ENCODE measurements at places on chromosomes 4 and X. TPM values are rescaled to one million over a fixed set of nuclear protein-coding genes. Genes with fewer than 3 reads are reported as not detected.

DNA sequence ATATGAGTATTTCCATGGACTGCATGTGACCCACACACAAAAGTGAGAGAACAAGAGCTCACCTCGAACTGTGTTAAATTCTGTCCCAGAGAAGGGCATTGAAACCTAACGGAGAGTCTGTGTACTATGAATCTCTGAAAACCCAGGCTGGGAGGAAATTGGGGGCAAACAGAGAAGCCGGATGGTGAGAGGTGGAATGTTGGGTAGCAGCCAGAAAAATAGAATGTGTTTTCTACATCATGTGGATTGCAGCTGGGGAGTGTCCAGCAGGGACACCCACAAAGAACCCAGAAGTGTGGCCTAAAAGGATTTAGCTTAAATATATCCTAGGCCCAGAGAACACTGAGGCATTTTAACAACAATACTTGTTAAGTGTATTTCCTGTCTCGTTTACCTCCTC, 38.6 kb downstream of the MND1 start:
- no peaks in the 10 kb centered on the region for H3K27me3 ChIP-seq
- H3K36me3 ChIP-seq, result no peaks in the 10 kb centered on the region
- no peak overlapping the region for H3K4me3 ChIP-seq
- no peaks in the 10 kb centered on the region for H3K4me1 ChIP-seq
- no peak overlapping the region for H3K27ac ChIP-seq

DNA sequence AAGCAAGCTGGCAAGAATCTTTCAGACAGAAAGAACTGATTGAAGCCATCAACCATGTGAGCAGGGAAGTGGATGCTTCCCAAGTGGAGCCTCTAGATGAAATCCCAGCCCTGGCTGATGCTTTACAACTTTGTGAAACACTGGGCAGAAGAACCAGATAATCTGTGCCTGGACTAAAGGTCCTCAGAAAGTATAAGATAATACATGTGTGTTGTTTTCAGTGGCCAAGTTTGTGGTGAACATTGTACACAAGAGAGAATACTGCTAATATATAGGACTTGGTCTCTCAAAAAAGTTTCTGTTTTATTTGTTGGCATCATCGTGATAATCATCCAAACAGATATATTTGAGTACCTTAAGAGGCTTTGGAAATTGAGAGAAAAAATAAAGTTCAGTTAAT, 1367.8 kb upstream of the IGFBP7 start:
- no peaks in the 10 kb centered on the region for H3K27me3 ChIP-seq
- H3K4me3 ChIP-seq, result no peak overlapping the region
- DNase-seq, result no peak
- no peaks in the 10 kb centered on the region for H3K4me1 ChIP-seq
- no peak overlapping the region for H3K27ac ChIP-seq

IL2RG gene
- 4.2 TPM for total RNA-seq

- no peaks in the 10 kb centered on the region for H3K36me3 ChIP-seq
- no peaks in the 10 kb centered on the region for H3K4me1 ChIP-seq
- no peaks in the 10 kb centered on the region for H3K27me3 ChIP-seq
These were observed 156.3 kb downstream of the BTC start for GRCh38 chr4:74638001-74638400.

MAGEA9B gene
- total RNA-seq, result not detected

DNA sequence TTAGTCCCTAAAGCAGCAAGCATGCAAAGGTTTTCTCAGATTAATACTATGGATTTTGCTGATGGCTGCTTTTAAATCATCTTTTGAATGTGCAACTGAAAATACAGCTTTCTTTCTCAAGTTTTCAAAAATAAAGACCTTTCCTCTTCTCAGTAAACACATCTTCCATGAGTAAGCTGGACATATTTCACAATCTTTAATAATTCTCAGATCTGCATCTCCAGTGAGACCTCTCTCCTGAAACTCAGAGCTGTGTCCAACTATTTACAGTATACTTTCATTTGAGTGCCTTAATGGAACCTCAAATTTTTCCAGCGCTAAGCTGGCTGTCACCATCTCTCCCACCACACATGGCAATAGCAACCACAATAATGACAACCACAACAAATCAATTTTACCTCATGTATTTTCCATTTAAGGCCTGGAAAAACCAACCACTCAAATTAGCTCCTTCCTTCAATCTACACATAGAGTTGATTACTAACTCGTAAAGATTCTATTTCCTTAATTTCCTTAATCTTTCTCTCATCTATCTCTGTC, 192.4 kb upstream of the RPL34 start:
- no peaks in the 10 kb centered on the region for H3K36me3 ChIP-seq
- H3K27ac ChIP-seq, result no peak overlapping the region
- no peak for DNase-seq
- no peak overlapping the region for H3K4me3 ChIP-seq

DNA sequence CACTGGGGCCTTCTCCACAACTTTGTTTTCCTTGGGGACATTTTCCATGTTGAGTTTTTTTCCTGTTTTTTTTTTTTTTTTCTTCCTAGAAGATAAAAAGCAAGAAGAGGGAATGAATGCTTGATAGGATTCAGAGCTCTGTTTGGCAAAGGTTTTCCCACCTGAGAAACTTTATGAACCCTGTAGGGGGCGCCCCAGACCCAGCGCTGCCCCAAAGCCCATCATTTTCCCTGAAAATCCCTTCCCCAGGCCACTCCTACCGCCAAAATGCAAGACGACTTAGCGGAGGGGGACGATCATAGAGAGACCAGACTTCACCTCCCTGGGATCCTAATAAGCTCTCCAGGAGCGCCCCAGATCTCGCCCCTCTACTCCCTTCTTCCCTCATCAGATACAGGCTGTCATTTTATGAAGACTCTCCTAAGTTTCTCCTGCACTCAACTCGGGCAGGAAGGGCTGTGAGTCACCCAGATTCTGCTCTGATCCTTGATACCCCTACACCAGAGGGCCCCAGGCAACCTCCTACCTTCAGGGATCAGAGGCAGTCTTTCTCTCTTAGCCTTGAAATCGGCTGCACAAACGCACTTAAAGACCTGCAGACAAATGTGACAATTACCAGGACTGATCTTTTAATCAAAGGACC, 1.4 kb downstream of the BEX5 start:
- H3K36me3 ChIP-seq, result no peaks in the 10 kb centered on the region
- H3K27me3 ChIP-seq, result no peaks in the 10 kb centered on the region
- no peaks in the 10 kb centered on the region for H3K4me1 ChIP-seq
- peak overlapping the region; percentile 43 for H3K4me3 ChIP-seq

FGF13 gene
- 1.9 TPM for total RNA-seq

DNA sequence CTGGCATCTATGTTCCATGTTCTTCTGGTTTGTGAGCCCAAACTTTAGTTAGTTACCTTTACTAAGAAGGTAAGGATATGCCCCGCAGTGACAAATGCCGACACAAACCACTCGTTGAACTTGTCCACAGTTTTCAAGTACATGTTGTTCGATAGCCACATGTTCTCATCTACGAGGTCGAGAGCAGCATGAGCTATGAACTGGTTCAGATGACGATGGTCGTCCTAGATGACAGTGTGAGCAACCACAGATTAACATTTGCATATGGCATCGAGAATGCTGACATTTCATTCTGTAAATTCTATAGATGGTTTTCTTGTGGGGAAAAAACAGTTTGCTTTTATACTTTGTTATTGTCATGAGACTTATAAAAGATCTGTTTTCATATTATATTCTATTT, 18.0 kb downstream of the TRAPPC2 start:
- H3K36me3 ChIP-seq, result peaks cover 39% of the 10 kb centered on the region
- no peak overlapping the region for H3K4me3 ChIP-seq
- DNase-seq, result no peak
- no peaks in the 10 kb centered on the region for H3K4me1 ChIP-seq
- H3K27me3 ChIP-seq, result no peaks in the 10 kb centered on the region

DNA sequence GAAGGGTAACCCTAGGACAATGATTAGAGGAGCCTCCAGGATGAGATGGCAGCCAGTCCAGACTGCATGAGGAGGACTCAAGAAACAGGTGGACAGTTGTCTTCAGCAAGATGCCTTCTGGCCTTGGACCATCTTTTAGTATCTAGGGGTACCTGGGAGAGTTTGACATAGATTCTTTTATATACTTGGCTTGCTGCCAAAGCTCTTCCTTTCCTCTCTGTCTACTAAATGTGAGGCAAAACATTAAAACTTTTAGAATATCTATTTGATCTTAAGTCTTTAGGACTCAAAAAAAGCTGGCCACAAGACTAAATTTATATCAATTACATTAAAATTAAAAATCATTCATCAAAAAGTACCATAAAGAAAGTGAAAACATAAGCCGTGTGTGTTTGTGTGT, 18.6 kb upstream of the NKX3-2 start:
- H3K27me3 ChIP-seq, result no peaks in the 10 kb centered on the region
- no peaks in the 10 kb centered on the region for H3K36me3 ChIP-seq
- DNase-seq, result no peak
- H3K27ac ChIP-seq, result no peak overlapping the region
- H3K4me3 ChIP-seq, result no peak overlapping the region
- no peaks in the 10 kb centered on the region for H3K4me1 ChIP-seq

DNA sequence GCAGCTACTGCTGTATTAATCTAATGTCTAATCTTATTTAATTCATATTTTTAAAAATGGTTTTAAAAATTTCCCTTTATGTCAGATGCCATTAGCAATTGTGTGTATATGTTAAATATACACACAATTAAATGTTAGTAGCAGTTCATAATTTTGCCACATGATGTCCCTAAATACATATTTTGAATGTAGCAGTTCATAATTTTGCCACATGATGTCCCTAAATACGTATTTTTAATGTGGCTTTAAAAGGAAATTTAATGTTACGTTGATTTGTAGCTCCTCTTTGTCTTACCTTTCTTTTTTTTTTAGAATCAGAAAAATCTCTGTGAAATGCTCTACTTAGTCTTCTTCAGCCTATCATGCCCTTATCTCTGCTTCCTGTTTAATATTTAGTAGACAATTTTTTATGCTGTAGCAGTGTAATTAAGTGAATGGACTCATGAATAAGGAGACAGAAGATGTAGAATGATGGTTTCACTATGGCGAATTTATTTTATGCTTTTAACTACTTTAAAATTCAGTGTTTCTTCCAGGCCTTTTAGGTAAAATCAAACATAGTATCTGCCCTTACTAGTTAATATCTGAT, 26.1 kb downstream of the RBM46 start:
- H3K27ac ChIP-seq, result no peak overlapping the region
- DNase-seq, result no peak
- H3K36me3 ChIP-seq, result no peaks in the 10 kb centered on the region
- H3K4me1 ChIP-seq, result no peaks in the 10 kb centered on the region
- no peak overlapping the region for H3K4me3 ChIP-seq
- no peaks in the 10 kb centered on the region for H3K27me3 ChIP-seq

DNA sequence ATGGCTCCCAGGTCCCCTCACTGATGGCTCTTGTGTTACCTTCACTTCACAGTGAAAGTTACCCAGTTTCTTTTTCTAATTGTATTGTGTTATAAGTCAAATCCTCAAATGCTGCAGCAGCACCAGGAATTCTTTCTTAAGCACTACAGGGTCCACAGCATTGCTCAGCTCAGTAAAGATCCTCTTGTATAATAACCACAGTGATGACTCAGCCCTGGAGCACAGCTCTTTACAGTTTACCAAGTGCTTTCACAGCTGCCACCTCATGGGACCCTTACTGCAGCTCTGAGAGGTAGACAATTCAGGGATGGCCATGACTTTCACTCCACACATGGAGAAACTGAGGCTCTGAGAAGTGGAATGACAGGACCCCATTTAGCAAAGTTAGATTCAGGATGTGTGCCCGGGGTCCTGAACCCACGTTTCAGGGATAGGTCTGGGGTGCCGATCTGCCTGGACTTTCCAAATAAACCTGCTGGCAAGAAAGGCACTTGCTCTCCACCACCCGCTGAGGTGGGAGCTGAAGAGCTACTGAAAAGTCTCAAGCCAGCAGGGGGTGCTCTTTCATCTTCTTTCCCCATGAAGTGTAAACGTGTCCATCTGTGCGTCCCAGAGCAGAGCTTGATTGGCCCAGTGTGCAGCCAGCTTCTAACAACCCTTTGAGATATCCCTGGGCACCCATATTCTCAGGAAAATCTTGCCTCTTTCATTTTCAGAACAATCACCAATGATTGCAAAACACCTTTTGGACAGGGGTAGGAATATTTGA, 35.7 kb upstream of the GABRQ start:
- no peak overlapping the region for H3K27ac ChIP-seq
- no peak overlapping the region for H3K4me3 ChIP-seq
- no peaks in the 10 kb centered on the region for H3K27me3 ChIP-seq
- no peaks in the 10 kb centered on the region for H3K4me1 ChIP-seq
- DNase-seq, result no peak
